ENCODE measurements at places on chromosomes 3 and 15.

DNA sequence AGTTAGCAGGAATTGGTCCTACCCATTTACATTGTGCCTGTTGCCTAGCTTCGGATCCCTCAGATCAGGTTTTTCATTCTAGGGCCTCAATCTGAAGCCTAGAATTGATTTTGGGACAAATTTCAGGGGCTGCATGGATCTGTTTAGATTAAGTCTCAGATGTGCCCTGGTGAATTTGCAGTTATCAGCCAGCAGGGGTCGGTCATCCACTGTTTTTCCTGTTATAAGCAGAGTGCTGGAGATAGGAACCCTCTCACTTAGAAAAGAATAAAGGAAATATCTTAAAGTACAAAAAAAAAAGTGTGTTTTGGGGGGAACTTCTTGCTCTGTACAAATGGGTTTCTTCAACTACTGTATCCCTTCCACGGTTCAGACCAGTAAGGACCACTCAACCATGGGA, 212.5 kb downstream of the BCHE start:
- DNase-seq, result no peak

DNA sequence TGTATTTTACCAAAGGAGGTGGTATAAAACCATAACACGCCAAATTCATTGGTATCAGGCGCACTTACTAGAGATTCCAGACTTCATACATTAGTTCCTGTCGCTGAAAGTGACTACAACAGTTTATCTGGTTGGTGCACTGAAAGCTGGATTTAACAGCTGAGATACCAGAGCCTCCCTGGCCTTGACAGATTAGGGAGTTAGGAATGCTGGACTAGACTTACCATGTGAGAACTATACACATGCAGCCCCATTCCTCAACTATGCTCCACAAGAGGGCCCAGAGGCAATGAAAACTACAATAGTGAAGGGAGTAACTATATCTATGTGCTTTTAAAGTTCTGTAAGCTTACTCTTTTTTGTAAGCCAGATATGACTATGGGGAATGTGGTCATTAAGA, 174.4 kb downstream of the STAG1 start:
- DNase-seq, result no peak

GRCh38 chr3:152669560-152669959, 165.4 kb upstream of the P2RY1 start:
- no peak for DNase-seq

GRCh38 chr3:102757950-102758349, 323.1 kb downstream of the ZPLD1 start:
- DNase-seq, result no peak

DNA sequence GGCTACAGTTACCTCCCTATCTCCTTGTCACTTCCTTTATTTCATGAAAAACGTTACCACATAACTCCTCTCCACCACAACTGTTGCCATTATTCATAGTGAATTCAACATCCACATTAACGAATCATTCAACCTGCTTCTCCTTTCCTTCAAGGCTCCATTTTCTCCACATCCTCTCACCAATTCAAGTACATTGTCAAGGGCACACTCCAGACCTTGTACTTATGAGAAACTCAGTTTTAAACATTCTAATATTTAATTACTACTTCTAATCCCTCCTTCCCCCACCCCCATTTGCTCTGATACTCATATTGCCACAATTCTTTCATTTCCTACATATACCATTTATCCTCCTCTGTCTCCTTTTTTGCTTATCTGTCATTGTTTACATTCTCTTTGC, 871.2 kb downstream of the TUSC7 start:
- DNase-seq, result no peak

GRCh38 chr3:194107107-194107506, 28.8 kb upstream of the HES1 start:
- DNase-seq, result no peak

DNA sequence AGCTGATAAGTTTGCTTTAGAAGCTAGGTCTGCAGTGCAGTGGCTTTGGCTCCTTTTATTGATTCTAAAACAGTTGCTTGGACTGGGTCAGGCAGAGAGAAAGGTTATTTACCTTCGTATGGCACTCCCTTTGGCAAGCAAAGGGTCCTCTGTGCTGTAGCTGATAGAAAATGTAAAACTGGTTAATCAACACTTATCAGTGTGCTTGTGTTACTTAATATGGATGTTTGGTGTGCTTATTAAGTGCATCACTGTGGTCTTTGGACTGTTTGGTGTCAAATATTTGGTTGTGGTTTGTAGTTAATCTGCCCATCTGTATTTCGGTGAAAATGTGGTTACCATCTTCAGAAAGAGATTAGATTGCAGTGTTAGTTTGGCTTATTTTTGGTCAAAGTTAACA, 16.0 kb downstream of the UBE2E2 start:
- DNase-seq, result no peak

GRCh38 chr3:185935465-185936272, 2.1 kb downstream of the TRA2B start:
- no peak for DNase-seq

DNA sequence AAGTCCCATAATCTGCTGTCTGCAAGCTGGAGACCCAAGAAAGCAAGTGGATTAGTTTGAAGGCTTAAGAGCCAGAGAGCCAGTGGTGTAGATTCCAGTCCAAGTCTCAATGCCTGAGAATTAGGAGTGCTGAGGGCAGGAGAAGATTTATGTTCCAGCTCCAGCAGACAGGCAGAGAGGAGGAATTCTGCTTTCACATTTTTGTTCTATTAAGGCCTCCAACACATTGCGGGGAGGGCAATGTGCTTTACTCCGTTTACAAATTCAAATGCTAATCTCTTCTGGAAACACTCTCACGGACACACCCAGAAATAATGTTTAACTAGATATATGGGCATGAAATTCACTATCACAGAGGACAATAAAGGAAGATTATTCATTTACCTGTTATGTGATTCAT, 54.0 kb downstream of the DPH6 start:
- no peak for DNase-seq

DNA sequence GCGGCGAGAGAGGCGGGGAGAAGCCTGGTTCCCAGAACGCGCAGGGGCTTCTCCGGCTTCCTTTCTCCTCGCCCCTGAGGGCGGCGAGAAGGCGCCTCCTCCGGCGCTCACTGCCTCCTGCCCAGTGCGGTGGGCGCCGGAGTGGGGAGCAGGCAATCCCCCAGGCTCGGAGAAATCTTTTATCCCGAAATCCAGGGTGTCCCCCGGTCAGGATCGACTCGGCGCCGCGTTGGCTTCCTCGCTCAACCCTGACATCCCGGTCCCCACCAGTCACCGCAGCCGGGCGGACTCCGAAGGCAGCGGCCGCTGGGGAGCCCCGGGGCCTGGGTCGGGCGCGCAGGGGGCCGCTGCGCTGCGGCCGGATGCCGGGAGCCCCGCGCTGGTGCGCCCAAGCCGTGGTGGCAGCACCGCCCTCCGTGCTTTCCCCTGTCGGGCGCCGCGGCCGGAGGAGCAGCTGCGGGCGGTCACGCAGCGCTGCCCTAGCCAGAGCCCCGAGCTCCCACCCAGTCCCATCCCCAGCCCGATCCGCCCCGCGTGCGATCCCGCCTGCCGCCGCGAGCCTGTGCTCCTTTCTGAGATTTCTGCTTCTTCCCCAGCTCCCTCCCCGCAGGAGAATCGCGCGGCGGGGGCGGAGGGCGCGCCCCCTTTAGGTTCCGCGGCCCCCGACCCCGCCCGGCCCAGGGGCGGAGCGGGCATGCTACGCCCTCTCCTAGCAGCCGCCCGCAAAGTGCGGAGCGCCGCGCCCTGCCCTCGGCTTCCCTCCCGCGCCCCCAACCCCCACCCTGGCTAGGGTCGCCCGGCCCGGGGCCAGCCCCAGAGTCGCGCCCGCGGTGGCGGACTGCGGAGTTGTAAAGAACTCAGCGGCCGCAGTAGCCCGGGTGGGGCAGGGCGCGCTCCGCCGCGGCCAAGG, 683 bp upstream of the CACNA2D3 start:
- DNase-seq, result no peak

GRCh38 chr15:94070356-94071295, 160.7 kb upstream of the MCTP2 start:
- no peak for DNase-seq

DNA sequence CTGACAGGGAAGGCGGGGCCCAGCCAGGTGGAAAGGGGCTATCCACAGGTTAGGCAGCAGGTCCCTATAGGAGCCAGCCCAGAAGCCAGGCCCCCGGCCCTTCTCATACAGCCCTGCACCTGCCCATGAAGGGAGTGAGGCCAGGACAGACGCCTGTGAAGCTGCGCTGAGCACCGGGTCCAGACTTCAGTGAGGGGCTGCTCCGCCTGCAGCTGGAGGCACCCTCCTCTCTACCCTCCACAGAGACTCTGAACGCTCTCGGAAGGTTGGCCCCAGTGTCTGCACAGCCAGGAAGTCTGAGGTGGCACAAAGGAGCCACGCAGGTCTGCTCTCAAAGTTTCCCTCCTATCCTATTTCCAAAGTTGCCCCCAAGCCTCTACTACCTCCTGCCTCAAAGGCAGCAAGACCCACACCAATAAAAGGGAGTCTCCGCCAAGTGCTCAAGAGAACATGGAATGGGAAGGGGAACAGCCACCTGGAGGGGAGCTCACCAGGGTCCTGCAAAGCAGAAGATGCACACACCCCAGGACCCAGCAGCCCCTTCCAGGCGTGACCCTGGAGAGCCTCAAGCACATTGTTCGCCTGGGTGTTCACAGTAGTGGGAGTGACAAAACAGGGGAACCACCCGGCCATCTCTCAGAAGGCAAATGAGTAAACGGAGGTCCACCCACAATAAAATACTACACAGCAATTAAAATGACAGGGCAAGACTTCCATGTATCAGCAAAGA, 19.5 kb downstream of the XXYLT1 start:
- no peak for DNase-seq

DNA sequence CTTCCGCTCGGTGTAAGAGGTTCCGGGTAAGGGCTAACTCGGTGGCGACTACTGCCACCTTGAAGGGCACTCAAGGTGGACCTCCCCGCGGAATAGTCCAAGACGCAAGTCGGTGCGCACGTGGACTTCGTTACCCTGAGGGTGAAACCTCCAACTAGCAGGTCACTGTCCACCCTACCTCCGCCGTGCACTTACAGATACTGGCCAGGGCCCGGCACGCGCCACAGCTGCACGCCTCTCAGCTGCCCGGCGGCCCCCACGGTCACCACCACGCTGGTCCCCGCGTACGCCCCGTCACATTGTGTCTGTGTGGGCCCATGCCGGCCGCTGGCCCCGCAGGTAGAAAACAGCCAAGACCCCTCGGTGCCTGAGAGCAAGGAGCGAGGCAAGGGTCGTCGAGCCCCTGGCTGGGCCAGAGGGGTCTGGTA, 1.1 kb downstream of the LTK start:
- no peak for DNase-seq

GRCh38 chr3:100319951-100320350, 14.6 kb upstream of the NIT2 start:
- DNase-seq, result no peak

DNA sequence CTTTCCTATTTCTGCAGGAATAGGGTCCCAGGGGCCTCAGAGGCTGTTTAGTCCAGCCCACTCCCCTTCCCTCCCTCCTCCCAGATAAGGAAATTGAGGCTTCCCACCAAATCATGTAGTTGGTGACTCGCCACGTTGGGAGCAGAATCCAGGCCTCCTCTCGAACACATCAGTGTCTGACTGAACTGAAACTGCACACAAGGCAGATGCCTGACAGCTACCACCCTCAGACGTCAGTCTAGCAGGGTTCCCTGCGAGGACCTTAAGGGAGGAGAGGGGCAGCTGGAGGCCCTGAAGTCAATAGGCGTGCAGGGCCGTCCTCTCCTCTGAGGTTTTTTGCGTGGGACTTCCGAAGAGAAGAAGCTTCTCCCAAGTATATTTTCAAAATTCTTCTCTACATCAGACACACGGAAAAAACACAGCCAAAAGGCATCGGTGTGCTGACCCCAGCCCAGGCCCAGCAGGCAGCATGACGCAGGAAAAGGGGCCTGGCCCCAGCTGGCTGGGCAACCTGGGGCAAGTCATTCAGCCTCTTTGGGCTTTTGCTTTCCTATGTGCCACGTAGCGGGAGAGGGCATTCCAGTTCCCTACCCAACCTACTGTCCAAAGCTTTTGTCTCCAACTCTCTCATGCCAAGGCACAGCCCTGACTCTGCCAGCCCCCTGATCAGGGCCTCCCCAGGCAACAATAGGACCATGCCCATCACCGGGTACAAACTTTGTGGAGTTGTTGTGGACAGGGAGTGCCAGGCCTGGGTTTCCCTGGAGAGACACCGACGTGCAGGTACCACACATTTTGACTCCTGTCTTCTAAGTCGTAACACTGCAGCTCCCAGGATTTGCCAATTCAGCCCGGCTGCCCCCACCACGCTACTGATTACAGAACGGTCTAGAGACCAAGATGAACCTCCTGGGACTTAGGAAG, 283.1 kb downstream of the XXYLT1 start:
- DNase-seq, result no peak

- no peak for DNase-seq
Observed at GRCh38 chr3:70150599-70150998, 151.1 kb downstream of the SAMMSON start.

DNA sequence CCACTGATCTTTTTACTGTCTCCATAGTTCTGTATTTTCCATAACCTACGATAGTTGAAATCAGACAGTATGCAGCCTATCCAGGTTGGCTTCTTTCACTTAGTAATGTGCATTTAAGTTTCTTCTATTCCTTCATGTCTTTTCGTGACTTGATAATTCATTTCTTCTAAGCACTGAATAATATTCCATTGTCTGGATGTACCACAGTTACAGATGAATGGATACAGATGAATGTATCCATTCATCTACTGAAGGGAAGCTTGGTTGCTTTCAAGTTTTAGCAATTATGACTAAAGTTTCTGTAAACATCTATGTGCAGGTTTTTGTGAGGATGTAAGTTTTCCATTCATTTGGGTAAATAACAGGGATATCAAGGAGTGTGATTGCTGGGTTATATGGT, 124.8 kb downstream of the NSUN3 start:
- no peak for DNase-seq

DNA sequence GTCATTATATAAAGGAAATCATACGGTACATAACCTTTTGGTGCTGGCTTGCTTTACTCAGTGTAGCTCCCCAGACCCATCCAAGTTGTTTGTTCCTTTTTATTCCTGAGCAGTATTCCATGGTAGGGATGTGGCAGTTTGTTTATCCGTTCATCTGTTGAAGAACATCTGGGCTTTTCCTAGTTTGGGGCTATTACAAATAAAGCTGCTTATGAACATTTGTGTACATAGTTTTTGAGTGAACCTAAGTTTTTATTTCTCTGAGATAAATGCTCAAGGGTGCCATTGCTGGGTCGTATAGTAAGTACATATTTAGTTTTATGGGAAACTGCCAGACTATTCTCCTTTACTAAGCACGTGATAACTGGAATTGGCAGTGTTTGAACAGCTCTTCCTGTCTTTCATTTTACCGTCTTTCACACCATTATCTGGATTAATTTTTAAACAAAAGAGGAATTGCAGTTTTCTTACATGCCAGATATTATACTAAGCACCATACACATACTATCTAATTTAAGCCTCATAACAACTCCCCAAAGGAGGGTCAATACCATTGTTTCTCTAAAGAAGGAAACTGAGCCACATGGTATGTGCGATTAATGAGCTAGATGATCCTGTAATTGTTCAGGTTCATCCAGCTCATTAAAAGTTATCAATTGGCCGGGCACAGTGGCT, 85.6 kb downstream of the PTPRG start:
- DNase-seq, result no peak

DNA sequence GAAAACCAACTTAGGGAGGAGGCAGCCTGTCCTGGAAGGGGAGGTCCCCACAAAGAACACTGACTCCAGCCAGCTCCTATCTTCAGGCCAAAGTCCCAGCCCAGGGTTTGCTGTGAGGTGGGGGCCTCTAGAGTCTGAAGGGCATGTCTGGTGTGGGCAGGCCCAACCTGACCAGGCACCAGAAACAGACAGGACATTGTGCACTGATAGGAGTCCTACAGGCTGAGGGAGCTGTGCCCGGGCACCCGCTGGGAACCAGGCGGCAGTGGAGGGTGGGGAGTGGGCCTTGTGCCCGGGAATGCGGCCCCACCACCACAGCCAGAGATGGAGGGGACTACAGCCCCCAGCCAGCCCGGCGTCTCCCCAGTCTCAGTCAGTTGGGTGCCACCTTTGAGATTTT, 161.4 kb downstream of the WNT7A start:
- no peak for DNase-seq
